CD4-positive, alpha-beta T cell treated with Interleukin-17A for 4 hours (primary cell): ENCODE measurements at places on chromosomes 7 and 10.

- no peak for DNase-seq
Measured at GRCh38 chr10:98411768-98412167, 3.2 kb downstream of the PYROXD2 start.

GRCh38 chr10:110852947-110853346 lies 18.8 kb upstream of the PDCD4 start:
- DNase-seq: no peak

GRCh38 chr7:34361663-34362250 lies 296.3 kb upstream of the NPSR1 start:
- DNase-seq: no peak

- no peak for DNase-seq
Measured at GRCh38 chr10:75632805-75633462, 201.5 kb downstream of the LRMDA start.

DNA sequence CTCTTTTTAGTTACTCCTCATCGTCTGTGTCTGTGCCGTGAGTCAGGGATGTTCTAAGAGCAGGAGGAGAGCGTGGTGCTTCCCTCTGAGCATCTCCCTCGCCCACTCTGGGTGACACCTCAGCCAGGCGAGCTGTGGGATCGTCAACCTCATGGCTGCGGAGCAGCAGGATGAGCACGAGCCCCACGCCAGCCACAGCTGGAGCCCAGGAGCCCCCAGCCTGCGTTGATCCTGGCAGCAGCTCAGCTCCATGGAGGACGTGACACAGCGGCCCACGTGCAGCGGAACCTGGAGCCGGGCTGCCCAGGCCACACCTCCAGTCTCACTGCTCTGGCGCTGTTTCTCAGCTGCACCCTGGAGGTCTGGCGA lies 512.0 kb downstream of the PTPRN2 start:
- no peak for DNase-seq

- no peak for DNase-seq
Measured at GRCh38 chr7:155136619-155137243, 66.6 kb downstream of the HTR5A start.

- peak; percentile 32 for DNase-seq
Measured at GRCh38 chr7:116953906-116954838, 871 bp downstream of the ST7 start.

DNA sequence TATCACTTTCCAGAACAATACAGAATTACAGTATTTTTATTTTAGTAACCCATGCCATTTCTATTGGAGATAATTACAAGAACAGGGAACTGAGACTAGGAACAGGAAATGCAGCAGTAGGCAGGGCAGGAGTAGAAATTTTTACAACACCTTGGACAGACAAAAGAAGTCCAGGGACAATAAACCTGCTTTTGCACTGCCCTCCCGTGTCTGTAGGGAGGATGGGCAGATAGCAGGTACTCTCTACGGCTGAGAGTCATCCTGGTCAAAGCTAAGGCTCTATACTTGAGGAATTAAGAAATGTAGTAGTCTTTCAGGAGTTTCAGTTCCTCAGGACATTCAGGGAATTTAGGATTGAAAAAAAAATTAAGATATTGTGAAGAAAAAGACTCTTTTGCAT lies 63.4 kb downstream of the VAX1 start:
- DNase-seq: no peak
